ENCODE measurements at places on chromosomes 5 and 9.

GRCh38 chr9:6351737-6352136 is 23.6 kb downstream of the TPD52L3 start:
- no peak for DNase-seq

DNA sequence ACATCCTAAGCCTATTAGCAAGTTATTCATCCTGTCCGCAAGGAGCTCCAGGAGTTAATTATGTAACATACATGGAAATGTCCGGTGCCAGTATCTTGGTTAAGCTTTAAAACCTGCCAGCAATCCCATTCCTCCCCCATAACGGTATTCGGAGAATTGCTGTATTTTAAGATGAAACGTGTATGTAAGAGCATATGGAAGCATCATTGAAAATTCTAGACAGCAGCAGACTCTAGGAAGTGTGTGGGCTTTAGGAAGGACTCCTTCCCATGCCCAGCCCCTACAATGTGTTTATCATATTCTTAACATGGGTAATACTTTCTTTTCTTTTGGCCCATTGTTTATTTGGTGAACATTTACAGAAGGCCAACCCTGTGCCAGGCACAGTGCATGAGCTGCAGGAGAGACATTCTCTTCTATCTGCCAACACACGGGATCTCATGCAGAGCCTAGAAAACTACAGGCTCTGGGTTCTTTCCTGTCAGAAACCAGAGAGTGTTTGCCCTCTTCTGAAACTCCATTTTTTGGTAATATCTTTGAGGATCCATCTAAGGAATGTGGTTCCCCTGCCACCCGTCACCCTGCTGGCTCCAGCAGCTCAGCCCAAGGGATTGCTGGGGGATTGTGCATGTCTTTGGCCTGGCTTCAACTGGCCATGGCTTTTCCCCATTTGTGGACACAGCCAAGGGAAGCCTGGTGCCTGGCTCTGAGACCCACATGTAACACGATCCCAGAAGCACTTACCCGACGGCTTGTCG is 15.1 kb downstream of the ANGPTL2 start:
- DNase-seq, result no peak

DNA sequence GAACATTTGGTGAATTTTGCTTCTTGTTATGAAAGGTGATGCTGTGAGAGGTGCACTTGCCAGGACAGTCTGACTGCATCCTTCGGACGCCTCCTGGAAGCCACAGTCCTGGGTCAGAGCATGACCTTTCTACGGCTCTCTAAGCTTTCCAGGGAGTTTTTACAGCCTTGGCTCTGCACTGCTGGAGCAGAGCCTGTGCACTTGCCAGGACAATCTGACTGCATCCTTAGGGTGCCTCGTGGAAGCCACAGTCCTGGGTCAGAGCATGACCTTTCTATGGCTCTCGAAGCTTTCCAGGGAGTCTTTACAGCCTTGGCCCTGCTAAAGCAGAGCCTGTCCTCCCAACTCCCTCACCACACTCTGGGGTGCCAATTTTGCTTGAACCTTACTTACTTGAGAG is 49.6 kb downstream of the CCDC180 start:
- DNase-seq, result no peak

- no peak for DNase-seq
Observed at GRCh38 chr5:3912790-3913189, 317.2 kb downstream of the IRX1 start.

- DNase-seq, result peak; percentile 89
Observed at GRCh38 chr9:114930056-114930812, at the start of gene TNFSF8. TNFSF8 (minus strand) TSS chr9:114930591; CDS start chr9:114930303, 288 bp downstream.

DNA sequence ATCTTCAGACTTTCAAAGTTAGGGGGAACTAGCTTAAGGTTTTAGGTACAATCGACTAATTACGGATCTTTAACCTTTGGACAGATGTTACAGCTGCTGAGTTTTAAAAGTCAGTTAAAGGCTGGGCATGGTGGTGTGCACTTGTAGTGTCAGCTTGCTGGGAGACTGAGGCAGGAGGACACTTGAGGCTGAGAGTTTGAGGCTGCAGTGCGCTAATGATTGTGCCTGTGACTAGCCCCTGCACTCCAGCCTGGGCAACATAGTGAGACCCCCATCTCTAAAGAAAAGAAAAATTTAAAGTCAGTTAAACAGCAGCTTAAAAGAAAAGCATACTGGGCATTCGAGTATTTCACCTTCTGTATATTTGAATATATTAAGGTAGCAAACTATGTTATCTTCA is 51.4 kb downstream of the JMY start:
- no peak for DNase-seq

- DNase-seq, result no peak
Observed at GRCh38 chr5:83686251-83686650, 34.4 kb downstream of the HAPLN1 start.

DNA sequence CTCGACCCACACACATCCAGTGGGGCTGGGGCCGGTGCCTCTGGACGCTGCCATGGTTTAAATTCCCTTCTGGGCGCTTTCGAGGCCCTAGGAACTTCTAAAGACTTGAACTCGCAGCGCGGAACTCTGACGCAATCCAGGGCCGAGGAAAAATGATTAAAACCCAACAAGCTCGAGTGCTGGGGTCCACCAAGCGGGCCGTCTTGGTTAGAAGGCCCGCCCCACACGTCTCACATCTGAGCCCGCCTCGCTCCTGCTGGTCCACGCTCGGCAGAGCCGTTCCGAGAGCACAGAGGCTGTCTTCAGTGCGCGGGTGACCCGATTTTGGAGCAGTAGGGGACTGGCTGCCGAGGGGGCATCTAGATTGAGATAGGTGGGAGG is 1.5 kb downstream of the CRHBP start:
- DNase-seq, result no peak

DNA sequence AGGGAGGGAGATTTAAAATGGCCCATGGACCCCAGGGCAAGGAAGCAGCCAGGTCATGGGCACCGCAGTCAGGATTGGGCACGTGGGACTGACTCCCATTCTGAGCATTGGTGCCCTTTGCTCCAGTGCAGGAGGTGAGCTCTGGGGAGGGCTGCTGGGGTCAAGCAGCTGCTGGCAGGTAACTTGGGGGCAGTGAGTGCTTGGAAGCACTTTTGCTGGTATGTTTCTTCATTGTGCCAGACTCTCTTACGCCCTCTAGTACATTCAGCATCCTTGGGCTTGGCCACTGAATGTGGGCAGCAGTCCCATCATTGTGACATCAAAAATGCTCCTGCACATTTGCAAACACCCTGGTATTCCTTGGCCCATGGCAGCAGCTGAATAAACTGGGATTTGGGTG is 32.7 kb downstream of the PRRC2B start:
- DNase-seq, result no peak

DNA sequence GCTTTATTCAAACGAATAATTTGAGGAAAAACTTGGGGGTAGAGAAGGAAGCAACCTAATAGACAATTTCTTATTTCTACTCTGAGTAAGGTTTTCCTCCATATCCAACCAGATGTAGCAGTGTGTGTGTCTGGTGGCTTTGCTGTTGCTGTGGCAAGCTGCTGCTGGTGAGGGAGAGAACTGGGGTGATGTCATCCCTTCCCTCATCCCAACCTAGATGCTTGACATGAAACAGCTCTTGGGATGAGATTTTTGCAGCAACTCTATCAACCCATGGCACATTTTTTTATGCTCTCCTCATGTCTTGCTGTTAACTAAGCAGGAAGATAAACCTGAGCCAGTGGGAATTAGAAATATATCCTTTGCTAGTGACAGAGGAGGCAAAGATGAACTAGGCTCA is 135.8 kb downstream of the PCSK1 start:
- no peak for DNase-seq

DNA sequence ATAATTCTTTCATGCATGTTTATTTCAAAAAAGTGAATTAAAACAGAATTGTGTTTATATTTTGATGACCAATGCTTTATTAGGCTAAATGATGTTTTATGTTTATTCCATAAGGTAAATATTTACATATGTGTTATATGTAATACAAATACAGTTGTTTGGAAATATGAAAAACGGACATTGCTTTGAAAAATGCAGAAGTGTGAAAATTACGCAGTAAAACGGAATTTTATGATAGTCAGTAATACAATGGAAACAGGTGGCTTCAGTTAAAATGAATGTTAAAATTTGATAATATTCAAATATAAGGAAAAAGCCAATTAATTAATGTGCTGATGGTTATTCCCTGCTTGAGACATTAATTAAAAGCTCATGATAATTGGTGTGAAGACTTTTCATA is 1633.8 kb downstream of the MAT2B start:
- no peak for DNase-seq

Data from hematopoietic multipotent progenitor cell (in vitro differentiated cells).